ENCODE measurements at places on chromosomes 3 and 15.

- DNase-seq = no peak
These were observed 151.4 kb downstream of the PLD1 start for GRCh38 chr3:171658841-171659240.

DNA sequence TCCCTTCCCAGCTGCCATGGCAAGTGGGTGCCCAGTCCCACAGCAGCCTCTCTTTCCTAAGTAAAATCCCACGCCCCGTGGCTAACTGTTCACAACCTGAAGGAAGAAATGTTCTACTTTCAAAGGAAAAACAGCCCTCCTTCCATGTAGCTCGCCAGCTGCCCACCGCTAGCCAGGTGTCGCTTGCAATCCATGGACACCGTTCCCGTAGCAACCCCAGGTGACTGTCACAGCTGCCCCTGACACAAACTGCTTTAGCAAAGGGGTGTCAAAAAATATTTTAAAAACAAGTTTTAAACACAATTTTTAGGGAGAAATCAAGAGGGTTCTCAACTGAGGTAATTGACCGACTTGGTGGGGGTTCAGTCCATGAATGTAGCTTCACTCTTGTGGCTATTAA is 21.0 kb upstream of the CGNL1 start:
- DNase-seq = no peak

DNA sequence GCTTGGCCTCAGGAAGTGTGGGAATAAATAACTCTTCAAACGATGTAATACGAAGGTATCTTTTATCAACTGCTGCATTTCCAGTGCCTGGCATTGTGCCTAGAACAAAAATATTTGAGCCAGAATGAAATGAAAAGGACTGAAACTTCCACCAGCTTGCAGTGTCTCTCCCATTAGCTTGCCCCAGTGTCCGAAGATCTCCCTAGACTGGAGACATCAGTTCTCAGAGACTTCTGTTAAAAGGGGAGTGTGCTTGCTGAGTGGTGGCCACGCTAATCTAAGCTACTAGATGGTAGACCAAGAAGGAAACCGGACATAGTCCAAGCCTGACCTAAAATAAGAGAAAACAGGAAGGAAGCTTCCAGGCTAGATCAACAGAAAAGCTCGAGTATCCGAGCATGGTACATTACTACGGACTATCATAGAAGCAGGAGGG is 28.6 kb downstream of the KCNAB1 start:
- no peak for DNase-seq

DNA sequence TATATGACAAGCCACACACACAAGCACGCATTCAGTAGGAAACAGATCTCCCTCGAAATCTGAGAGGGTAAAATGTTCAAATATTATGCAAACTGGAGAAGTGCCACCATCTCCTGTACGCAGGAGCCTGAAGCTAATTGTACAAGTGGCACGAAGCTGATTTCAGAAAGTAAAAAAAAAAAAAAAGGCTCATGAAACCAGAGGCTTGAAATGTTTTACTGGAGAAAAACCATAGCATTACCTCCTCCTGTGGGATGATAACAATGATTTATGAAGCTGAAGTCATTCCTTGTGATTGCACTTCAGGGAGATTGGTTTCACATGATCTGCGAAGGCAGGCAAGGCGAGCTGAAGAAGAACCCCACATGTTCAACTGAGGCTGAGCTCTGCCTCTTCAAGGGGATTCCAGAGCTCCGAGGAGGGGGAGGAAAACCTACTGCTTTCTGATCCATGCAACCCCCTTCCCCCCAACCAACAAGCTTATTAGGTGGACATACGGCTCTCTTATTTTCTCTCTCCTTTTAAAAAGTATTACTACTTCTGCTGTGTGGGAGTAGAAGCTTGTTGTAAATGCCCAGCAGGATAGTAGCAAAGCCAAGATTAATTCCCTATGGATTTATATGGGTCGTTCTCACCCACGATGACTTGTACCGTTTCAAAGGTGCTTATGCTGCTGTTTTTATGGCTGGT is 101.1 kb downstream of the GREM1 start:
- no peak for DNase-seq

DNA sequence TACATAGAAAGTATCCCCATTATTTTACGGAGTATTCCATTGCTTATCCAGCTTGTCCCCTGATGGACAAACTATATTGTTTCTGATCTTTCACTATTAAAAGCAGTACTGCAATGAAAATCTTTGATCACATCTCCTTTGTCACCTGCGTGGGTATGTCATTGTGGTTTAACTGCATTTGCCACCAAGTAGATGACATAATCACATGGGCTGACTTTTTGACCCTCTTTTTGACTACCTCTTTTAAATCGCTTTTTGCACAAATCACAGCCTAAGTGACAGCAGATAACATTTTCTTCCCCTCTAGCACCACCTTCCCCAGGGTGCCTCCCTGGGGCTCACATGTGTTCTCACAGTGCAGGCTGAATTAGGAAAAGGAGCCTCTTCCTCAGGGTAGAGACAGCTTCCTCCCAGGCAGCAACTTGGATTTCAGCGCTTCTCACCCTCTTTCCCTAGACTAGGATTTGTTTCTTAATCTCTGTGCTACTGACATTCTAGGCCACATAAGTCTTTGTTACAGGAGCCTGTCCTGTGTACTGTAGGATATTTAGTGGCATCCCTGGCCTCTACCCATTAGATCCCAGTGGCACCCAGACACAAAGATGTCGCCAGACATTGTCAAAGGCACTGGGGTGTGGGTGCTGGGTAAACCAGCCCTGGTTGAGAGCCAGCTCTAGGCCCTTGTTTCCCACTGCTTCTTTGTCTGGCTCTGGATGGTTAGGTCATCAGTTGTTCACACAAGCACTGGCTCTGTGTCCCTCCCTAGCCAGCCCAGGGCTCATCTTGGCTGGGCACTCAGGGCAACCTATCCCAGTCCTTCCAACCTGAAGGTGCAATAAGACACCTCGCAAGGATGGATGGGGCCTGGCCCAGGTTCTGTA is 1.3 kb upstream of the RBP1 start:
- DNase-seq = no peak

DNA sequence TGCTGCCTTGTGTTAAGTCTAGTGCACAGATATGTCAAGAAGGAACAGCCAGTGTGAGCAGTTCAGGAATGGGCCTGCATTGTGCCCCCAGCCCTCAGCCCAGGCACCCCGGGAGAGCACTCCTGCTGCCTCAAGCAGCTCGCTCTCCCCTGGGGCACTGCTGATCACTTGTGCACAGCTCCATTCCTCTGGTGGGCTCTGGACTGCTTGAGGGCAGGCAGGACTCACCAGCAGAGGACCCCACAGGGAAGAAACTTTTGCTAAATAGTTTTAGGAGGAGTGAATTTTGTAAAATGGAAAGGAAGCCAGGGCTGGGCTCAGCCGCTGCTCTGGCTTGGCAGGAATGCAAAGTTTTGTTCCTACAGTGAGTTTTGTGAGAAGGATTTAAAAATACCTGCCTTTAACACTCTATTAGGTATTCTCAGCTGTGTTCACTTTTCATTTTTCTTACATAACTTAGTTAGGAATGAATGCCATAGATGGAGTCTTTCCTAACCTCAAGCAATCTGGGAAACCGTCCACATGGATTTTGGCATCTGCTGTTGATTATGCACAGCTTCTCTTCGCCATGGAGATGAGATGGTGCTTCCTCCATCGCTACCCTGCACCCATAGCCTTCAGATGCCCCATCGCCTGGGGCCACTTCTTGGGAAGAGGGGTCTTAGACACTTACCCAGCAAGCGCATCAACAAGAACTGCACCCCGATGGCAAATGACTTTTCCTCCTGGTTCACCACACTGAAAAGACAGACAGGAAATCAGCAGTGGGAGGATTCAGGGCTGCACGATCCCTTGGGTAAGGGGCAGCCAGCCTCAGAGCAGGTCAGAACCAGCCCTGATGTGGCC is 42.3 kb upstream of the RAB6B start:
- no peak for DNase-seq

GRCh38 chr3:107413264-107413663 is 36.0 kb downstream of the CCDC54 start:
- DNase-seq = no peak

- DNase-seq = no peak
These were observed 102.1 kb upstream of the TLE3 start for GRCh38 chr15:70199540-70200410.

DNA sequence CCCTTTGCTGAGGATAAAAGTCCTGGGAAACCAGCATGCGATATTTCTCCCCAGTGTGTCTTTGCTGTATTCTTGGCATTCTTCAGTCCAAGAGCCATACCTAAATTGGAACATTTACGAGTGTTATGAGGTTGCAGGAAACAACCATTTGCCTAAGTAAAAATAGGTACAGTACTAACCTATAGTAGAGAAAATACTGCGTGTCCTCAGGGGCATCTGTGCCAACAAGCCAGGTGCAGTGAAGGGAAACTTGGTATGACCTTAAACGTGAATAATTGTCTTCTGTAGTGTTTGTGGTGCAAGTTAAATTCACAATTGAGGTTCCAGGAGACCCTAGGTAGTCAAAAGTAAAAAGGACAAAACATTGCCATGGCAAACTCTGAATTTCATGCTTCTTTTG is 12.2 kb downstream of the IL5RA start:
- no peak for DNase-seq

GRCh38 chr3:42517117-42517516 is 14.7 kb downstream of the VIPR1 start:
- DNase-seq = no peak

DNA sequence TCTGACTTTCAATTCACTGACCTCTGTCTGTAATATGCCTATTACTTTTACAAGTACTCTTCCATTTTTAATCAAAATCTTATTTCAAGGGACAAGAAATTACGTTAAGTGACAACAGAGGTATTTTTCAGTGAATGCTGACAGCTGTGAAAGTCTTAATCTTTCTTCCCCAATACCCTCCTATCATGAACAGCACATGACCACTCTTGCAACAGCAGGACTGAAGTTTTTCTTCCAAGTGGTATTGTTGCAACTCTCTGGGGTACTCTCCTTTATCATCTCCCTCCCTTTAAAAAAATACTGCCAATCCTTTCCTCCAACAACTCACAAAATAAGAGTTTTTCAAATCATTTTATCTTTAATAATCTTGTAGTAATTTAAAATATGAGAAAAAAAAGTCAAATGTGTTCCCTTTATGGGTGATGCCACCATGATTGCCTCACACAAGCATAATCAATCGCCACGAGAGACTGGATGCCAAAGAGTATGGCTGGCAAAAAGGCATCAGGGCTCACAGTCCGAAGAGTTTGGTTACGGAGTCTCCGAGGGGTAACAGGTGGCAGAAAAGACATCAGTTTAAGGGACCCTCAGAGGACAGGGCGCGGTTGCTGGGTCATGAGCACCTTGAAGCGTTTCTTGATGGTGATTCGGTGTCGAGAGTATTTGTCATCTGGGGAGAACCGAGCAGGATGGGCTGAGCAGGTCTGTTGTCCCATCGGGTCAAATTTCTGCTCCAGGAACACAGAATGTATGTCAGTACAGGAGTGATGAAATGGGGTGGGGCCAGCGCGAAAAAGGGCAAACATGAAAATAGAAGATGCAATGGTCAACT is 1.3 kb downstream of the NOP10 start:
- DNase-seq = no peak

DNA sequence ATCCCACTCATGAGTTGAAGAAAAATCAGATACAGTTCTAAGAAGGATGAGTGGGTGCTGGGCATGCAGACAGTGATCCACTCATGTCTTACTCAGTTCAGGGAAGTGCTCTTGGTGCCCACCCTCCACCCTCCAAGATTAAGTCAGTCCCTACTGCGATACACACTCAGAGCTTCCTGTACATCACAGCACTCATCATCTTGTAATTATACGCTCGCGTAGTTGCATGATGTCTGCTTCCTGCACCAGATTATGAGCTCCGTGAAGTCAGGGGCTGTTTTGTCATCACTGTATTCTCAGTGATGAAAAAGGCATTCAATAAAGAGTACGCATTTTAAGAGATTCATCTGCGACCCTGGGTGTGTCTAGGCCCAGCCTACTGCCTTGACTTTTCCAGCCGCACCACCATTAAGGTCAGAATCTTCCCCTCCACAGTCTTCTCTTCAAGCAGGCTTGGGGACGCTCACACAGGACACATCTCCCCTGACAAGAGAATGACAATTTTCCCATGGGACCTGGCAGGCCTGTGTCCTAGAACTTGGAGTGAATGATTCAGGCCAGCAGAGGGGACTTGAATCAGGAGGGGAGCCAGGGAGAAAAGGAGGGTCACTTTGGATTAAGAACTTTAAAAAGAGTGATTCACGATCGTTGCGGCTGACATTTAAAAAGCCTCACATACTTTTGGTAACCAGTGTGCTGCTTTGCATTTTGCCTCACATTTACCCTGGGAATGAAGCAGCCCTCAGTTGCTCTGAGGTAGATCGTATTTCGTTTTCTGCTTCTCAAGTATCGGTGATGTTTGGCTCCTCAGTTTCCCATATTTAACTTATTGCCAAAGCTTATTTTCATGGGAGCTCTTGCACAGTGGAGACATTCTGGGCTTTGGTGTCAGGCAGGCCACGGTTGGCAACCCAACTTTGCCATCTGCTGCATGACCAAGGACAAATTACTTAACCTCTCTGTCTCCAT is 7.9 kb upstream of the PDE8A start:
- DNase-seq = no peak

DNA sequence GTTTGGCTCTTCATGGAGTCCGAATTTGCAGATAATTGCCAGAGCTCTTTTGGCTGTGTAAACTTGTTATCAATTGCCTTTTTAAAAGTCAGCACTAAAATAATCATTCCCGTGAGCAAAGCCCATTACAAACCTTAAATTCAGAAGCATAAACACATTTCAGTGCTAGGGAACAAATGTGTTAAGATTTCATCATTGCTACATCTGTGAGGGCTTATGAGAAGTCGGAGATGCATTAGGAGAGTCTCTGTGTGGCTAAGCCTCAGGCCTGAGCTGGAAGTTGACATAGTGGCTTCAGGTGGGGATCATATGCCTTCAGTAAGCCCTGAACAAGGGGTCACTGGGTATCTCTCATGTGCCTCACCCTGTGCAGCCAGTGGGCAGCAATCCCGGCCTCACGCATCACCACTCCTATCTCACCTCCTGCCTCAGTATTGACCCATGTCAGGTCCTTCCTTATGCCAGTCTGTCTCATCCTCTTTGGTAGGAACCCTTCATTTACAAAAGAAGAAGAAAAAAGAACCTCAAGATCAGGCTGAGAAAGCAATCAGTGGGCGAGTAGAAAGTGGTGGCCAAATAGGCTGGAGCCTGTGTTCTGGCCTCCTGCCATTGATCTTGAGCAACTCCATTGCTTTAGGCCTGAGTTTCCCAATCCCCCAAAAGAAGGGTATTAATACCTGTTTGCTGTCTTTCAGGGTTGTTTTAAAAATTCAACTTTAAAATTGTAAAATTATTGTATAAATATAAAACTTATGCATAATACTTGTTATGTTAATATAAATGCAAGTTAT is 233.5 kb downstream of the IL20RB start:
- DNase-seq = no peak

- DNase-seq = no peak
These were observed 82.5 kb downstream of the ADAM10 start for GRCh38 chr15:58666957-58667356.

- DNase-seq = no peak
These were observed 107.3 kb downstream of the ITPR1 start for GRCh38 chr3:4600493-4600892.

DNA sequence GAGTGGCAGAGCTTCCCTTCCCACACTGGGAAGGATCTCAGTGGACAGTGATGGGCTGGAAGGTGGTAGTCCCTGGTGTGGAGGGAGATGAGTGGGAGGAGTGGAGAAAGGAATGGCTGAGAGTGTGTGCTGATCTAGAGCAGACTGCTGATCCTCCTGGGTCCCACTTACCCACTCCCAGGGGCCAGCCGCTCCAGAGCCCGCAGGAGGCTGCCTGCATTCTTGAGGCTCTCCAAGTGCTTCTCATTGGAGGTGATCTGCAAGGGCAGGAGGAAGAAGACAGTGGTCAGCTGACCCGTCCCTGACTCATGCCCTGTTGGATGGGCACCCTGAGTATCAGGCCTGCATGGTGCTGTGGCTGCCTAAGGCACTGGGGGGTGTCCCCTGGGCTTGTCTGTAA is 50.0 kb downstream of the CTNNB1 start:
- no peak for DNase-seq

Measured in activated CD4-positive, alpha-beta T cell treated with anti-CD3 and anti-CD28 coated beads, Interleukin-2, amount 50 U/mL, for 1 hour (primary cell).